GM12865 (cell line): ENCODE measurements at places on chromosomes 4 and X.

DNA sequence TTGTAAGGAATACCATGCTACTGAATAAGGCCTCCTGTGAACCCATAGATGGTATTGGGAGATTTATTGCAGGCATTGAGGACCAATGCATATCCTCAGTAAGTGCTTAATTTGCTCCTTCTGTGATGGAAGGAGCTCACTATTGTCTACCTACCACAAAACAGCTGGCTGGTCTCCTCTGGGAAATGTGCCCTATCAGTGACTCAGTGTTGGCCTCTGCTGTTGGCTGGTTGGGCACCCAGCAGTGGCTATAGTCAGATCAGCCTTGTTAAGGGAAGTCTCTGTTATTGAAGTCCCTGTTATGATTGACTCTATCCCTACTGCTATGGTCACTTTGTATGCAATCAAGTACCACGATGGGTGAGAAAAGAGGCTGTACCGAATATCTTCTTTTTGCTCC, 27.5 kb upstream of the OTUD4 start:
- DNase-seq, result no peak

DNA sequence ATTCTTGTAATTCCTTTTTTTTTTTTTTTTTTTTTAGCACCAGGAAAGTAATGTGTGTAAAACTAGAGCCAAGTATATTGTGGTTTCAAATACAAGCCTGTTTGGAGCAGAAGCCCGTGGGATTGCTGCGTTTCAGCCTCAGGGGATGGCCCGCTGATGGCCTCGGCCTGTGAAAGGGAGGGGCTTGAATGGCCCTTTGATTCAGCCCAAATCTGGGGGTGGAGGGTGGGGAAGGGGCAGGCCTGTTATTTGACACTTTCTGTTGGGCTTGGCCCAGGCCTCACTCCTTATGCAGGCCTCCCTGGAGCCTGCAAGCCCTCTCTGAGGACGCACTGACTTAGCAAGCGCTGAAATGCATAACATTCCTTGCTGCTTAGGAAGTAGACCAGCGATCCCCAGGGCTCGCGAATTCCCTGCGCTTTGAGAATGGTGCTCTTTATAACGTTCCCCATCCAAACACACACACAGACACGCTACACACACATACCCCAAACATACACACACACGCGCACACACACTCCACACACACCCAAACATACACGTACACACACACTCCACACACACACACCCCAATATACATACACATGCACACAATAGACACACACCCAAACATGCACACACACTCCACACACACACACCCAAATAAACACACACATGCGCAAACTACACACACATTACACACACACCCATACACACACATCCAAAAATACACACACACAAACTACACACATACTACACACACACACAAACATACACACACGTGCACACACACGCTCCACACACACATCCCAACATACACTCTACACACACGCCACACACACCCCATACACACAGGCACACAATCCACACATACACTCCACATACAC, 29.6 kb downstream of the TLR10 start:
- DNase-seq, result no peak

DNA sequence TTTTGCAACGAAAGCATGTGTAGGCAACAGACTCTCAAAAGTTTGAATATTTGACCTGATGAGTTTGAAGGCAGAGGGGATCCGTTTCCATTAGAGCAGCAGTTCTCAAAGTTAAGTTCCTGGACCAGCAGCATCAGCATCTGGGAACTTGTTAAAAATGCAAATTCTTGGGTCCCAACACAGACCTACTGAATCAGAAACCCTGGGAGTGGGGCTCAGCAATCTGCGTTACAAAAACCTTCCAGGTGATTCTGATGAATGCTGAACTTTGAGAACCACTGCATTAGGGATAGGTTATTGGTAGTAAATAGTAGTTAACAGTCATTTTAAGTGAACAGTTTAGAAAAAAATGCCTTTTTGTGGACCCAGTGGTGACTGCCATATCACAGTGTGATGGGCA, 98.8 kb downstream of the PDE5A start:
- no peak for DNase-seq

GRCh38 chrX:115058276-115058675, 40.9 kb upstream of the IL13RA2 start:
- no peak for DNase-seq

GRCh38 chr4:53920116-53920515, 144.3 kb downstream of the CHIC2 start:
- DNase-seq, result no peak

DNA sequence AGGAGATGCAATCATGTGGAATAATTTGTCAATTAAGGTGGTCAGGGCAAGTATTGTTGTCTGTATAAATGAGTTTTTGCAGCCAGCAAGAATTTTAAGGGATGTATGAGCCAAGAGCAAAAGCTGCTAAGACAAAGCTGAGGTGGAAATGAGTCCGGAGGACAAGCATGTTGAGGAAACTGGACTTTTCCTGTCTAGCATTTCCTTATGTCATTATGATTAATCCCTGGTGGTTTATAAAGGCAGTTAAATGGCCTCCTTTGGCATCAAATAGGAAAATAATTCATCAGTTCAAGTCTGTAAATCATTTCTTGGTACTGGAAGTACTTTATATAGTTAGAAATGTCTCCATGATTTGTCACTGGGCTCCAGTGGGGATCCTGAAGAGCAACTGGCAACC, 61.6 kb upstream of the TEX13A start:
- DNase-seq, result no peak

- DNase-seq, result no peak
Observed at GRCh38 chr4:27692868-27693634, 832.4 kb downstream of the STIM2 start.
